EH (cell line): ENCODE measurements at places on chromosomes 6 and 20.

- peak; percentile 3 for DNase-seq
Measured at GRCh38 chr6:134165561-134166201, 113.3 kb upstream of the SLC2A12 start.

DNA sequence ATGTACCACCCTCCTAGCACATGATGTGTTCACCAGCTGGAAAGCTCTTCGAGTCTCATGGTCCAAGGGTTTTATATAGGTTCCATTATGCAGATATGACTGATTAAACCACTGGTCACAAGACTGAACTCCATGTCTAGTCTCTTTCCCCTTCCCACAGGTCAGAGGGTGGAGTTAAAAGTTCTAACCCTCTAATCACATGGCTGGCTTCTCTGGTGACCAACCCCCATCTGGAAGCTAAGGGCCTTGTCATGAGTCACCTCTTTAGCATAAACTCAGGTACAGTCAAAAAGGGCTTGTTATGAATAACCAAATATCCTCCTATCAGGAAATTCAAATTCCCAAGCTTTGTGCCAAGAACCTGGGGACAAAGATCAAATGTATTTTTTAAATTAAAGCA, 52.0 kb upstream of the KLHL31 start:
- DNase-seq = no peak

GRCh38 chr6:79536585-79536953, 661 bp downstream of the LCA5 start:
- peak; percentile 44 for DNase-seq

DNA sequence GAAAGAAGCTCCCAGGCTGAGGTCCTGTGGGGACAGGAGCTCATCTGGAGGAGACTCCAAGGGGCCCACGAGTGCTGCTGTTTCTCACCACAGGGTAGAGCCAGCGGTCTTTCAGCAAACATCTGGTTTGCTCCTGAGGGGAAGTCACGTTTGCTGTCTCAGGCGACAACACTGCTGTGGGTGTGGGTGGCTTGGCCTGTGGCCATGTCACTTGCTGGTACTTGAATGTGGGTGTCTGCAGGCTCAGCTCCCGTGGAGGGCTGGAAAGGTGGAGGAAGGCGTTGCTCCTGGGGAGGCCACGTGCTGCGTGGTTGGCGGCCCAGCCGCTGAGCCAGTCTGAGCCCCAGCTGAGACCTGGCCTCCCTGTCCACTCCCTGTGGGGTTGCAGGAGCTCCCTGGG, 52.8 kb upstream of the MPC1 start:
- peak; percentile 9 for DNase-seq
